ENCODE measurements at places on chromosomes 1 and 21.

GRCh38 chr1:160078512-160079195 is 2.7 kb upstream of the KCNJ9 start:
- DNase-seq: no peak

DNA sequence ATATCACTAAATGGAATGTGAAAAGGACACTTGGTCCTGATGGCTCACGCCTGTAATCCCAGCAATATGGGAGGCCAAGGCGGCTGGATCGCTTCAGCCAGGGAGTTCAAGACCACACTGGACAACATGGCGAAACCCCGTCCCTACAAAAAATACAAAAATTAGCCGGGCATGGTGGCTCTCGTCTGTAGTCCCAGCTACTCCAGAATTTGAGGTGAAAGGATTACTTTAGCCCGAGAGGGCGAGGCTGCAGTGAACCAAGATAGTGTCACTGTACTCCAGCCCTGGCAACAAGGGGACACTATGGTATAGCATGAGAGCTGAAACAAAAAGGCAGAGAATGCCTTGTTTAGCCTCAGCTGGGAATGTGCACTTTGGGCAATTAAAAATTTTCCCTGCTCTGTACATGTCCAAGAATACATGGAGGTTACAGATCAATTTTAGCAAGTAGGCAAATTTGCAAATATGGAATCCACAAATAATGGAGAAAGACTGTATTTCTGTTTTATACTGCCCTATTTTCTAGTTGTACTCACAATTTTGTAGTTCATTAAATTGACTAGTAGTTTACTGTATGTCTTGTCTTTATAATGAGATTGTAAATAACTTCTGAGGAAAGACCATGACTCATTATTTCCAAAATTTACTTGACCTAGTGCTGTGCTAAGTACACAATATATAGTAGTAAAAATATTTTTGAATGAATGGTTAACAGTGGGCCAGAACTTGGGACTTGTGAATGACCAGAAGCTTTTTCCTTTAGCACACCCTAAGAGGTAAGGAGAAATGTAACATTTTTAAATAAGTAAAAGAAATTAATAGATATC is 2.0 kb upstream of the ANGEL2 start:
- no peak for DNase-seq

- DNase-seq: no peak
Measured at GRCh38 chr1:64895500-64895899, 70.8 kb downstream of the JAK1 start.

- no peak for DNase-seq
Measured at GRCh38 chr1:111559736-111560279, 56.4 kb upstream of the ADORA3 start.

- no peak for DNase-seq
Measured at GRCh38 chr1:208741296-208741695, 497.1 kb upstream of the PLXNA2 start.

- no peak for DNase-seq
Measured at GRCh38 chr1:30083800-30084464, 639.5 kb downstream of the MATN1 start.

DNA sequence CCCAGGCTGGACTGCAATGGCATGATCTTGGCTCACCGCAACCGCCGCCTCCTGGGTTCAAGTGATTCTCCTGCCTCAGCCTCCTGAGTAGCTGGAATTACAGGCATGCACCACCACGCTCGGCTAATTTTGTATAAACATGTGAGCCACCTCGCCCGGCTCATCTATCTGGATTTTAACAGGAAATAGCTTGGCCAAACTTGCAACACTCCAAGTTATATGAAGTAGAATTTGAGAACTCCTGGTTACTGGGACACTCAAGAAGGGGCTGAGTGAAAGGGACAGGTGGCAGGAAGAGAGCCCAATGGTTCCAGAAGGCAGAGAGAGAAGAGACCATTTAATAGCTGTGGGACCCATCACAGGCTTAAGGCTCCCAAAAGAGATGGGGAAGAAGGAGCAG is 2.9 kb upstream of the GPX7 start:
- DNase-seq: no peak

GRCh38 chr1:78038071-78038470 is 7.7 kb upstream of the GIPC2 start:
- DNase-seq: no peak

GRCh38 chr1:232192781-232193450 is 437.0 kb downstream of the SIPA1L2 start:
- no peak for DNase-seq

- no peak for DNase-seq
Measured at GRCh38 chr1:24002695-24003094, 22.6 kb upstream of the SRSF10 start.

GRCh38 chr1:27666791-27667254 is 5.2 kb downstream of the IFI6 start:
- DNase-seq: peak; percentile 20

GRCh38 chr1:235069577-235070563 is 58.8 kb downstream of the TOMM20 start:
- peak; percentile 92 for DNase-seq

DNA sequence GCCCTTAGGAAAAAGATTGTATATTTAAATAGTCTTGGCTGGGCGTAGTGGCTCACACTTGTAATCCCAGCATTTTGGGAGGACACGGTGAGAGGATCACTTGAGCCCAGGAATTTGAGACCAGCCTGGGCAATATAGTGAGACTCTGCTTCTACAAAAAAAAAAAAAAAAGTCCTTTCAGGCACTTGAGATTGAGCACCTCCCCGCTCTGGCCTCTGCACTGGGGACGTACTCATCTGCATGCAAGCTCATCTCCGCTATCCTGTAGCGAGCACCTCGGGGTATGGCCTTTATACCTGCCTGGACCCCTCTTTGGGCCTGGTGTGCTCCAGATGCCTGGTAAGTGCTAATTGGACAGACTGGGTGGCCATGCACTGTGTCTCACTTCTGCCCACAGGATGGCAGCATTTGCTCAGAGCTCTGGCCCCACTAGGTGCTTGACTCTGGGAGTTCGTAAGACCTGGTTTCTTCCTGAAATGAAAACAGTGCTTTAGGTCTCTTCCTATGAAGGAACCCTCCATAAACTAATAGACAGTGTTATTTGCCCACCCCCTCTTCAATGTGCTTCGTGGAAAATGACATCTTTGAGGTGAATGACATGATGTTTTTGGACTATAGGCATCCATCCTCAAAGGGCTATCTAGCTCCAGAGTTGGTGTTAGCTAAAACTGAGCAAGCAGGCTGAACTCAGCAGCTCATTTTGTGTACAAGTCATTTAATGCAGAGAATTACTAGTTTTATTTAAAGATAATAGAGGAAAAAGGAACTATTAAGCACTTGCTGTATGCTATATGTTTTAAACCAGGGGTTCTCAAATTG is 61.7 kb upstream of the ADAR start:
- DNase-seq: peak; percentile 86

GRCh38 chr1:119404736-119405135 is 10.2 kb upstream of the HSD3B2 start:
- DNase-seq: no peak

DNA sequence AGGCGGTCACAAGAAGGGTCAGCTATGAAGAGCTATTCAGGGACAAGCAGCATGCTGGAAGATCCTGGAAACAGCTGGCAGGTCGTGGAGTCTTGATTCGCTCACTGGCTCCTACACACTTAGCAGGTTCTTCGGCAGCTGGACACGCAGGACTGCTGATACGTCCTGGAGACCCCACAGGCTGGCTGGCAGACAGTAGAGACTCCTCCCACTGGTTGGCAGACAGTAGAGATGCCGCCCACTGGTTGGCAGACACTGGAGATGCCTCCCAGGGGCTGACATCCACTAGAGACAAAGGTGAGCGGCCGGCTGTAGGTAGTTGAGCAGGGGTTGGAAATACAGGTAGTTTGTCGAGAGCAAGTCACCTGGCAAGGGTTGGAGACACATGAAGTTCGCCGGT is 466 bp downstream of the KRTAP11-1 start:
- no peak for DNase-seq

- DNase-seq: no peak
Measured at GRCh38 chr1:100683448-100684349, 35.8 kb upstream of the VCAM1 start.

GRCh38 chr1:230064283-230064682 is 2.8 kb upstream of the GALNT2 start:
- DNase-seq: no peak

GRCh38 chr1:83508485-83509151 is 490.3 kb downstream of the TTLL7 start:
- DNase-seq: no peak

DNA sequence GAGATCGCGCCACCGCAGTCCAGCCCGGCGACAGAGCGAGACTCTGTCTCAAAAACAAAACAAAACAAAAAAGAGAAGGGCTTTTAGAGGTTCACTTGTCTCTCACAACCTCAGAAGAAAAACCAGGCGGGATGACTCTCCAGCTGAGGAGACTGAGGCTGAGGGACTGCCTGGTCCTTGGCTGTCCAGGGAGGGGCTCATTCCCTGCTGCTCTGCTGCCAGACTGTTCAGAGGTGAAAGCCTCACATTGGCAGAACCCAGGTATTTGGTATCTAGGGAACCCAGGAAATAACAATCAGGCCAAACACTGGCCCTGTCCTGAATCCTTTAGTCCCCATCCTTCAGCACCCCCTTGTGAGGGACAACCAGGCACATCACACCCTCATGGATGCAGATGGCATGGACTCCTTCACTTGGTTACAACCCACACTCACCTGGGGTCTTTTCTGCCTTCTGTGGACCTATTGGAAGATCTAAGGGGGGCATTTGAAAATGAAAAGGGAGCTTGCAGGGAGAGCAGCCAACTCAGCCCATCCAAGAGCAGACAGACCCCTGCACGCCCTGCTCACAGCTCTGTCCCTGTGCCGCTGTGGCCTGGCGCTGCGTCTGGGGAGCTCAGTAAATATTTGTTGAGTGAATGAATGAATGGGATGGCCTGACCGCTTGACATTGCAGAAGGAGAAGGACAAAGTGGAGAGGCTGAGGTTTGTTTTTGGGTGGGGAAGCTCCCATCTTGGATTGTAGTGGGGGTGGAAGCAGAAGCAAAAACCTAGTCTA is 33.4 kb downstream of the CD247 start:
- DNase-seq: no peak

DNA sequence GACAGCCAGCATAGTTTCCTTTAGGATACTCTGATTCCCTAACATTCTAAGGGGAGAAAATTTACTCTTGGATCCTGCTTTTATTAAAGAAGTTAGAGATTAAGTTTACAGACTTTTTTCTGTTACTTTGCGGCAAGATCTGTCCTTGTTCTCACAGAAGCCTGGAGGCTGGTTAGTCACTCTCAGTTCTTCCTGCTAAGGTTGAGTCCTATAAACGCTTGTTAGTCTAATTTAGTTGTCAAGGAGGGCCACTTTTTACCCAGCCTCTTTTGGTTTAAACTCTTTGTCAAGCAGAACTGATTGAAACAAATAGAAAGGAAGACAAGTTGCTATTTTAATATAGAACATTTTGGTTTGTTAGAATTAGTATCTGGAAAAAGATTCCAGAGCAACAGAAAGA is 89.7 kb downstream of the C21orf91 start:
- DNase-seq: no peak

DNA sequence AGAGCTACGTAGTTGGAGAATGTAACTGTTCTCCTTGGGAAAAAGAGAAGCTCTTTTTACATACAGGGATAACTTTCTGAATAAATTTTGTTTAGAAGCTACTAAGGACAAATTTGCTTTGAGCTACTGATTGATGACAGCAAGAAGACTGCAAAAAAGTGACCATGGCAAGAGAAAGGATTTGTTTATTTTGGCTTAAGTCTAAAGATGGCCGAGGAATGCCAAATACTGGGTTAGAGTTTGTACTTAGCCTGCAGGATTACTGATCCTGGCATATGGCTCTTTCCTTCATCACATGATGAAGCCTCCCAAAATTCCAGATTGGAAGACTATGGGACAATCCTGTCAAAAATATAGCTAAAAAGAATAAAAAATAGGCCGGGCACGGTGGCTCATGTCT is 28.7 kb downstream of the RPS27 start:
- no peak for DNase-seq

GRCh38 chr21:39519835-39520234 is 68.1 kb downstream of the SH3BGR start:
- no peak for DNase-seq

DNA sequence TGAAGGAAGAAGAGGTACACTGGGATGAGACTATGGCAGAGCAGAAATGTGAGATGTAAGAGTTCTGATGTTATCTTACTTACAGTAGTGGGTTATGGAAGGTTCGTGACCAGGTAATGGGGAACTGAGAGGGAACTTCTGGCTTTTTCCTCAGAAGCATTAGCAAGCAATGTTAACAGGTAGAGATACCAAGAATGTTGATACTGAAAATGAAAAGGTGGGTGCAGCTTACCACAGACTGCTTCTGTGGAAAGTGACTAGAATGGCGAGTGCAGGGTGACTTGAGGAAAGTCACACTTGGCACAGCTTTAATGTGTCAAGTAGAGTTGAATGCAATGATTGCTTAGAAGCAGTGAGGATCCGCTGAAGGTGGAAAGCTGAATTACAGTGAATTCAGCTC is 70.8 kb downstream of the PLA2G4A start:
- no peak for DNase-seq

- no peak for DNase-seq
Measured at GRCh38 chr1:164803366-164803765, 244.4 kb downstream of the PBX1 start.

DNA sequence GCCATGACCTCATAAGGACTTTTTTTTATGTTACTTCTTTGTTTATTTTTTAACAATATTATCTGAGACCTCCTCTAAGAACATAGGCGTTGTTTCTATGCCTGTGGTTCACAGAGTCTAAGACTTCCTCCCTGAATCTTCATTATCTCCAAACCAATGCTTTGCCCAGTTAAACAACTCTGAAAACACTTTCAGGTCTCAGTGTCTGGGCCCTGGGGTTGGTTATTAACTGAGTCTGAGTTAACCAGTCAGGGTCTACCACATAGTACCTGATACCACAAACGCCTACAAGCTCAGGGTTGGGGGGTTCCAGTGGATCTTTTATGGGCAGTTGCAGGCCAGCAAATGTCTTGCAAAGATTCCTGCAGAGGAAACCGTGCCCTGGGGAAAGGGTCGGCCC is 138.2 kb downstream of the AJAP1 start:
- no peak for DNase-seq

- no peak for DNase-seq
Measured at GRCh38 chr1:156399355-156400125, 30.5 kb downstream of the RHBG start.

- DNase-seq: no peak
Measured at GRCh38 chr1:224640018-224640417, 23.9 kb downstream of the CNIH3 start.

- no peak for DNase-seq
Measured at GRCh38 chr1:90826834-90827233, 109.7 kb upstream of the BARHL2 start.

GRCh38 chr1:234583755-234584419 is 26.1 kb downstream of the IRF2BP2 start:
- no peak for DNase-seq
